ENCODE measurements at places on chromosomes 7 and 10. TPM values are rescaled to one million over a fixed set of nuclear protein-coding genes. Genes with fewer than 3 reads are reported as not detected.

DNA sequence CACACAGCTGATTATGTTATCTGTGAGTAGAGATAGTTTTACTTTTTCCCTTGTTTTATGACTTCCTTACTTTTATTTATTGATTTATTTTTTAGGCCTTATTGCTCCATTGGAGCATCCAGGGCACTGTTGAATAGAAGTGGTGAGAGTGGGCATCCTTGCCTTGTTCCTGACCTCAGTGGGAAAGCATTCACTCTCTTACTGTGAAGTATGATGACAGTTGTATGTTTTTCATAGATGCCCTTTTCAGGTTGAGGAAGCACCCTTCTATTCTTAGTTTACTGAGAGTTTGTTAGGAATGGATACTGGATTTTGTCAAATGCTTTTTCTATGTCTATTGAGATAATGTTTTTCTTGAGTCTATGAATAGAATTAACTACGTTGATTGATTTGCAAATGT lies 88.6 kb downstream of the XRCC2 start:
- DNase-seq: no peak

PRSS37 gene
- not detected for total RNA-seq

DNA sequence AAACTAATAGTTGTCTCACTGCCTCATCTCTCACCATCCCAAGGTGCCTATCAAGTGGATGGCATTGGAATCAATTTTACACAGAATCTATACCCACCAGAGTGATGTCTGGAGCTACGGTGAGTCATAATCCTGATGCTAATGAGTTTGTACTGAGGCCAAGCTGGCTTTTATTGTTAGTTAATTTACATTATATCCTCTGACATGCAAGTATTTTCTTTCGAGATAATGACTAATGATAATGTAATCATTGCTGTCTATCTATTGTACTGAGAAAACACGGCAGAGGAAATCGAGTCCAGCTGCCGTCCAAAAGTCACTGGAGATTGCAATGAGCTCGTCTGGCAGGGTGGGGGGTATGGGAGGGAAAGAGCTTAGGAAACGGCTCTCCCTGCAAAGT lies 172.4 kb upstream of the LANCL2 start:
- DNase-seq: no peak

DNA sequence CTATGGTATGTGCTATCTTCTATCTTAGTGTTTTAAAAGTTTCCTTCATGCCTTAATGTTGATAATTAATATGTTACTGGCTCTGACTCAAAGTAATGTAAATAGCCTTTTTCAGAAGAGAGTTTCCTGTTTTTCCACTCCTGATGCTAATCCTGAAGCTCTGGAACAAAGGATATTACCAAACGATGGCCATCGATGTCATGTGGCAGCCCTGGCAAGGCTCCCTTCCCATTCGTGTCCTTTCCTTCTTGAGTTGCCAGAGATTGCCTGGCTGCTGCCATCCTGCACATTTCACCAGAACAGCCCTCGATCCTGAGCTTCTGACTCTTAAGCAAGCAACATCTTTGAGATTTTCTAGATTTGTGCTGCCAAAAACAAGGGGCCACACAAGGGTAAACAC lies 46.0 kb downstream of the RNF133 start:
- DNase-seq: no peak

GRCh38 chr7:418636-419280 lies 100.9 kb downstream of the PDGFA start:
- DNase-seq: no peak

DNA sequence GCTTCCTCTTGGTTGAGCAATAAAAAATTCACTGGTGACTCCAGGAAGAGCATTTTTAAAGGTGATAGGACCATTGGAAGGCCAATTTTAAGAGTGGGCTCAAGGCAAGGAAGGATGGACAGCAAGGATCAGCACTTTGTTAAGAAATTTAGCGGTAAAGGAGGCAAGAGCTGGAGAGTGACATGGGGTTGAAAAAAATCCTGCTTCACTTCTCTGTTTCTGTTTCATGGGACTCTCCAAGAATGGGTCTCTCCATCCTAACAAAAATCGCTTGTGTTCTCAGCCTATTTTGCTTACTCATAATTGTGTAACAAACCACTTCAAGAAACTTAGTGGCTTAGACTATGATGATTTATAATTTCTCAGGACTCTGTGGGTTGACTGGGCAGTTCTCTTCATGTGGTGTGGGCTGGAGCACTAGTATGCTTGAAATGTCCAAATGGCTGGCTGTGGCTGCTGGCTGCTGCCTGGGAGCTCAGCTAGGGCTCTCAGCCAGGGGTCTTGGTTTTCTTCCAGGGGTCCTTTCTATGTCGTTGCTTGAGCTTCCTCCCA lies 59.8 kb upstream of the ZNRF2 start:
- DNase-seq: no peak

TMEM229A gene
- total RNA-seq: not detected

- DNase-seq: no peak
Measured at GRCh38 chr10:91891125-91892001, 17.9 kb downstream of the FGFBP3 start.

TMEM184A gene
- 123 TPM for total RNA-seq

RADIL gene
- 2.1 TPM for total RNA-seq

DNAH11 gene
- 0.57 TPM for total RNA-seq

GRCh38 chr7:158759245-158759614 lies 54.6 kb upstream of the NCAPG2 start:
- DNase-seq: no peak

DNA sequence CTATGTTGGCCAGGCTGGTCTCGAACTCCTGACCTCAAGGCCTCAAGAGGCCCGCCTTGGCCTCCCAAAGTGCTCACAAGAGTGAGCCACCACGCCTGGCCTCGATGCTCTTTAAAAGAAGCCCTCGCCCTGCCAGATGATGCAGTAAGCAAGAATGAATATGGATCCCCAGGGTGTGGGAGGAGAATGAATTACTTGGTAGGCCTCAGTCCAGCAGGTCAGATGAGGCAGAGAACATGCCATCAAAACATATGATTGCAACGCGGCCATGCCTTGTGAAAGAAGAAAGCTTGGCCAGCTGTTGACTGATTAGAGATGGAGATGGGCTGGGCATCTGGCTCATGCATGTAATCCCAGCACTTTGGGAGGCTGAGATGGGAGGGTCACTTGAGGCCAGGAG lies 68.7 kb downstream of the CAMK1D start:
- DNase-seq: peak; percentile 83

XRCC2 gene
- 0.91 TPM for total RNA-seq

DNA sequence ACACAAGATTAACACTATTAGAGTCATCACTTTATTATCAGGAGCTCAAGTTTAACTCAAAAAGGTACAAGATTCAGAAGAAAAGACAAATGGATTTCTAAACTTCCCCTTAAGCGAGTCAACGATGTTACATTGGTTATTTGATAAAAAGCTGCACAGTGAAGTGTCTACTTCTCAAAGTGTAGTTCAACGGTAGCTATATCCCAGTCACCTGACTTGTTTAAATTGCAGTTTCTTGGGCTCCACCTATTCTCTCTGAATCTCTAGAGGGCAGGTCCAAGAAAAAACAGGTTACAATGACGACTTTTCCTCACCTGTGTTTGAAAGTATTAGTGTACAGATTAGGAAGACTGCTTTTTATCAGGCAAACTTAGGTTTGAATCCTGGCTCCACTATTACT lies 16.6 kb downstream of the MINDY3 start:
- no peak for DNase-seq

- DNase-seq: no peak
Measured at GRCh38 chr7:2982401-2982800, 61.3 kb downstream of the CARD11 start.

DNA sequence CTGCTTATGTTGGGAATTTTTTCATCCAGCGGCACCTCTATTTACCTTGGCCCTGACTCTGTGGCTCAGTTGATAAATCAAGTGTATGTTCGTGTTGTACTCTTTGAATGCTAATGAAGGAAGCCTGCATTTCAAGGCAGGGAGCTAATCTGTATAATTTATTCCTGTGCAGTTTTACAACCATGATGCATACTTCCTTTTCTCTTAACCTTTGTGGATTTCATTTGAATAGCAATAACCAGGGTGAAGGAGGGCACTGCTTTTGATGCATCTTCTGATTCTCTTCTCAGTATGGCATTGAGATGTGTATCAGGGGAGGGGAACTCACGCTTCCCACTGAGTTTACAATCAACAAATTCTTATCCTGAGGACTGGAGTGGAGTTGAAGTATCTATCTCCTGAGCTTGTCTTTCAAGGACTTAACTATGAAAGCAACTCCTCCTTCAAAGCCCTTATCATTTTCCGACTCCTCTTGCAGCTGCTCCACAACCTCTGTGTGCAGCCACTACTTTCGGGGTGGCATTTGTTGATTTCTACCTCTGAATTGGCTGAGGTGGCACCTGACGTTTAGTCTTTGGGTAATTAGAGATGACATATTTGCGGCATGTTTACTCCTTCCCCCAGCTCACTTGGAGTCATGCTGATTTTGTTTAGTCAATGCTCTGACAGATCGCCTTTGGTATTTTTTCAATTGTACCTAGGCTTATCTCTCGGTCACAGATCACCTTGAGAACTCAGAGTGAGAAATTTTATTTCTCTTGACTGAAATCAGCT lies 275.2 kb downstream of the PHTF2 start:
- no peak for DNase-seq

SLC16A12 gene
- total RNA-seq: 1.4 TPM

DNA sequence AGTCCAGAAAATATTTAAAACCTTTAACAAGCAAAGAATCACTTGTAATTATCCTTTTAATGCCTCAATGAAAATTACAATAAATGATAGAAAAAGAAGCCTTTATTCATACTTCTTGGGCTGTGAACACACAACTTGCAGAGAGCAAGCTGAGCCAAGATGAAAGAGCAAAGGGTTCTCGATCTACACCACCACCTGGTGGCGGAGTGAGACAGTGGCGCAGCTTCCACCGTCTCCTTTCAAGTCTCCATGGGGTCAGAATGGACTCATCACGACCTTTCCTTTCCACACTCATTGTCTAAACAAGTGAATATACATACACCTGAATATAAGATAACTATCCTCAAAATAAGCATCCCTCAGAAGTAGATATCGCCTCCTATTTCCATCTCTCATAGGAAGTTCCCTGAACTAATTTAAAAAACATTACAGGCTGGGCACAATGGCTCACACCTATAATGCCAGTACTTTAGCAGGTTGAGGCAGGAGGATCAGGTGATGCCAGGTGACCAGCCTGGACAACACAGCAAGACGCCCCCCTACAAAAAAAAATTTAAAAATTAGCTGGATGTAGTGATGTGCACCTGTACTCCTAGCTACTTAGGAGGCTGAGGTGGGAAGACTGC lies 40.7 kb downstream of the ATE1 start:
- DNase-seq: no peak

CYP2C18 gene
- 14.9 TPM for total RNA-seq

GRCh38 chr7:17134786-17135185 lies 163.7 kb upstream of the AHR start:
- no peak for DNase-seq

DNA sequence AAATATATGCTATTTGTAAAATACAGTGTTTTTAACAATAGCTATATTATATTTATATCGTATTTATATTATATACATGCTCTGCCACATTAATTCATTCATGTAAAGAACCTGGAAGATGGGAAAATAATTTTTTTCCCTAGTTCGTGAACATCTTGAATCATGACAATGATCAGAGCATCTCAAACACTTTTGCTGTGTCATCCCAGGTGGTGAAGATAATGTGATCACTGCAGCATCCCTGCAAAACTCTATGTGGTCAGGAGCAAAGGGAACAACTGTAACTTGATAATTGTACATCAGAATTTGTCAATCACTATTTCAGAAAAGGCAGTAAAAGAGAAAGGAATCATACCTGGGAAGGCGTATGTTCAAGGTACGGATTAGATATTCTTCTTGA lies 39.3 kb downstream of the RAPGEF5 start:
- no peak for DNase-seq

CLDN3 gene
- total RNA-seq: 8.8 TPM

HERC4 gene
- total RNA-seq: 34.9 TPM

DNA sequence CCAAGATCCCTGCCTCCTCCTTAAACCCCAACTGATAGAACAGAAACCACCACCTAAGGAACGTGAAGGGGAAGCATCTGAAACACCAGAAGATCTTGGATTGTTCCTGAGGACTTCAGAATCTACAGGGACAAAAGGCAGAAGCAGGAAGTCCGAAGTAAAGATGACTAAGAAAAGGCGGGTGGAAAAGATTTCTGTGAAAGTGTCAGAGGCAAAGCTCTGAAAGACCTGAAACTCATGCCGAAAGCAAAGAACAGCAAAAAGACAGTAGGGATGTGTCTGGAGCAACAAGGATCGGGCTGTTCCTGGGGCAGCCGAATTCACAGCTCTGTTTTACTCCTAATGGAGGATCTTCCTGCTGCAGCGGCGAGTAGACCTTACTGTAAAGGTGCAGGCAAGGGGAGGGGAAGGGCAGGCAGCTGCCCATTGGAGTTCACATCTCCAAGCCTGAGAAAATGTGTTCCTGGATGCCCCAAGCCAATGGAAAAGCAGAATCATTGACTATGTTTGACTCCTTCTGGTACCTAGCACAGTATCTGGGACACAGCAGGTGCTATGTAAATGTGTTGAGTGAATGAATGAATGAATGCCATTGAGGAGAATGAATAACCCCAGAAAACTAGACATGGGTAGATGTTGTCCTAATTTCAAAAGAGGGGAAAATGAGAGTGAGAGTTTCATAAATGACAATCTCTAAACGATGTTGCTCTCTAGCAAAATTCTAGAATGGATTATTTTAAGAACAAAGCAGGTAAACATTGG lies 40.4 kb downstream of the PDIA4 start:
- DNase-seq: no peak

GRCh38 chr10:11086177-11086840 lies 68.6 kb downstream of the CELF2 start:
- no peak for DNase-seq

- peak; percentile 66 for DNase-seq
Measured at GRCh38 chr10:58335306-58336005, 650 bp downstream of the UBE2D1 start.

DNA sequence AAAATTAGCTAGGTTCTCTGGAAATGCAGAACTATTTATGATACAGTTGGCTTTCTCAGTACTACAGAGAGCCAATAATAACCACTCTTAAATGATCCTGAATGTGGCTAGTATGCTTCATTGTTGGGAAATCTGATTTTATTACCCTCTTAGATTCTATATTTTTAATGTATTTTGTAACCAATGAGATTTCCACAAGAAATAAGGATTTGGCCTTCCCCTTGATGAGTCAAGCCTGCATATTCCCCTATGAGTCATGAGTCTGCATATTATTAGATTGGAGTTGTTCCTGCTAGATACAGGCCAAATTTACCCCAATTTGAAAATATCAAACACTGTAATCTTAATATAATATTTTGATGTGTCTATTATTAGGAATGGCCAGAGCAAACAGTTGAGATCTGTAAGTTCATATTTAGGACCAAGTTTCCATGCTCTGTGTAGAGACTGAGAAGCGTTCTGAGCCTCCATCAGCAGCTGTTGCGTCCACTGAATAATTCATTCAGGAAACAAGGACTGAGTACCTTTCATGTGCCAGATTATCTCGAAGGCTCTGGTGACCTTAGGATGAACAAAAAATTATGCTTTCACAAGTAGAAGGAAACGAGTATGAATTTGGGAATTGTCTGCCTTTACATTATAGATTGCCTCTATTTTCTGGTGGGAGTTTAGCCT lies 793.4 kb downstream of the NRG3 start:
- no peak for DNase-seq
